ENCODE measurements at places on chromosomes 1 and 21.

GRCh38 chr1:248704606-248705005, 2.0 kb upstream of the OR14I1 start:
- no peak for DNase-seq

DNA sequence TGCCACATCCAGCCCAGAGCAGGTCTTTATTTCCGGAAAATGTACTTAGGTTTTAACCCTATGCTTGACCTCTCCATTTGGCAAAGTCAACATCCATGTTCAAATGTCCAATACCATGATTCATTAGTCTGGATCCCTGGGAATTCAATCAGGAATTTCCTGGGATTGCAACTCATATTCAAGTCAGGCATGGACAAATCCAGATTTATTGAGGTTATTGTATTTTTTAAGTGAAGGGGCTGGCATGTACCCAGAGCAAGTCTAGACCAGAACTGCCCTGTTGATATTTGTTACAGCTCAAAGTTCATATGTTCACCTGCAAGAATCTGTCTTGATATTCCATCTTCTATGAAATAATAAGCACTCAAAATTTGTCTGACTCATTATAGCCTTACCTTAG, 521.1 kb downstream of the ADGRL2 start:
- DNase-seq, result no peak

- DNase-seq, result no peak
These were observed 44.7 kb downstream of the ENAH start for GRCh38 chr1:225608014-225608796.

- peak; percentile 83 for DNase-seq
These were observed 7.6 kb upstream of the ERG start for GRCh38 chr21:38505654-38506523.

GRCh38 chr1:113990530-113990929, 11.3 kb downstream of the OLFML3 start:
- DNase-seq, result no peak

- DNase-seq, result no peak
These were observed 89.6 kb upstream of the ETS2 start for GRCh38 chr21:38716088-38716487.

All from kidney capillary endothelial cell (primary cell).